ENCODE measurements at places on chromosomes 11 and 22.

DNA sequence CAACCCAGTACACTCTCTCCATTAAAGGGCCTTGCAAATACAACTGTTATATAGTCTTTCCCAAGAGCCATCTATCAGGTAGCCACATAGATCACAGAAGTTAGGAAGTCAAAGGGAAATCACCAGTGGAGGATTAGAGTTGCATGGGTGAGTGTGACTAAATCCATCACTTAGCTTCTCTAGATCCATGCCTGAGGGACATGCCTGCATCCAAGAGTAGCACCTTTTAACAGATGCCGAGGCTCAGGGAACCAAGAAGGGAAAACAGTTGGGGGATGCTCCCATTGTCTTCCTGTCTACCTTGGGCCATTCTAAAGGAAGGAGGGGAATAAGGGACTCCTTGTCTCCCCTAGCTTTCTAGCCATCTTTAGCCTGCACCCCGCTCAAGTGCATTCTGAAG is 77.9 kb downstream of the XRRA1 start:
- DNase-seq = no peak

- no peak for DNase-seq
Measured at GRCh38 chr11:64868904-64869570, 9.4 kb downstream of the EHD1 start.

- DNase-seq = no peak
Measured at GRCh38 chr11:110349138-110349996, 53.0 kb upstream of the RDX start.

DNA sequence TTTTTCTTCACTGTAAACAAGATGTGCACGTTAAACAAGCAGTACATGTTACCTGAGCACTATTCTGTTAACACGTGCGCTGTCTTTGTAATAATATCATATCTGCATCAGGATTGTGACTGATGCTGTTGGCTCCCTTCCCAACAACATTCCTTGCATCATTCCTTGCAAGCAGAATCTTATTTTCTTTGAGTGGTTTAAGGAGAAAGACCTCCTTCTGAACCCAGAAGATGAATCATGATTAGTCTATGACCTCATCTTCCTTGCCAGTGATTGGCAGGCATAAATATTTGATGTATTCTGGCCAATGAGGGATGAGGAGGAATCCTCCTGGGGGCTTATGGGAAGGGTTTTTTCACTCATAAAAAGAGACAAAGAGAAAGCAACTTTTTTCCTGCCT is 46.2 kb downstream of the C11orf71 start:
- DNase-seq = no peak

DNA sequence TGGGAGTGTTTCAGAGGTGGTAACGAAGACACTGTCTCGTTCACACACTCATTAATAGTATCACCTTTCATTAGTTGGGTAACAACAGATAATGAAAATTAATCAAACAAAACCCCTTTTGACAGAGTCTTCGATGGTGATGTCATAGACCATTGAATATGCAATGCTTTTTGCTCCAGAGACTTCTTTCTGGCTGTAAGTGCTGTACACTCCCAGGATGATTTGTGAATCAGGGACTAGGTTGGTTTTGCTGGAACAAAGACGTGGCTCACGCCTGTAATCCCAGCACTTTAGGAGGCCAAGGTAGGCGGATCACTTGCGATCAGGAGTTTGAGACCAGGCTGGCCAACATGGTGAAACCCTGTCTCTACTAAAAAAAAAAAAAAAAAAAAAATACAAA is 9.5 kb upstream of the RASSF10 start:
- no peak for DNase-seq

DNA sequence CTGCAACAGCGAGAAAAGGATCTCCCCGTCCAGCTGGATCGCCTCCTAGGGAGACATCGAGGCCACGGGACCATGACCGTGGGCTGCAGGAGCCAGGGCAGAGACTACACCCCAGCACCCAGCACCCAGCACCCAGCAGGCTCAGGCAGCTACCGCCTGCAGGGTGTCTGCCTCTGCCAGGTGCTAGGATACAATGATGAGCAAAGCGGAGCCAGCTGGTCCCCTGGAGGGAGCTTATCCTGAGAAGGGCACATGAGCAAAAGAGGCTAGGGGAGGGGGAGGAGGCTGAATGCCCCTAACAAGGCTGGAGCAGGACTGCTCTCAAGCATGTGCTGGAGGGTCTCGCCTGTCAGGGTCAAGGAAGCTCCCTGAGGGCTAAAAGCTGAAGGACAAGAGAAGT is 4.8 kb upstream of the CASTOR1 start:
- no peak for DNase-seq

- no peak for DNase-seq
Measured at GRCh38 chr22:45743687-45744086, 72.1 kb downstream of the ATXN10 start.

GRCh38 chr11:43712676-43713075 is 32.1 kb downstream of the HSD17B12 start:
- DNase-seq = no peak

DNA sequence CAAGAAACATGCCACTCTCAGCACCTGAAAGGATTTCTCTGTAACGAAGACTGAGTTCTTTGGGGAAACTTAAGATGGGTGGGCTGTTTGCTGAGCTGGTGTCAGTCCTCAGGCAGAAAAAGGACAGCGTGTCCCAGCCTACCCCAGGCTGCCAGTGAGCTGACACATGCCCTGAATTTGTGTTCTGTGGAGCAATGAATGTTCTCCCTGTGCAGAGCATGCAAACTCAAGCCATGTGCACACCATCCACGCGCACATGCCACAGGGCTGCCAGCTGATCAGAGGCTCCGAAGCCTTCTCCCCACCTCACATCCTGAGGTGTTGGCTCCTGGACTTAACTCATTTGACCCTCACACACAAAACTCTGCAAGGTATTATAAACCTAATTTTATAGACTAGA is 104.9 kb downstream of the KCNC1 start:
- DNase-seq = no peak

GRCh38 chr11:64247729-64248531 is 1.2 kb upstream of the PPP1R14B start:
- no peak for DNase-seq

DNA sequence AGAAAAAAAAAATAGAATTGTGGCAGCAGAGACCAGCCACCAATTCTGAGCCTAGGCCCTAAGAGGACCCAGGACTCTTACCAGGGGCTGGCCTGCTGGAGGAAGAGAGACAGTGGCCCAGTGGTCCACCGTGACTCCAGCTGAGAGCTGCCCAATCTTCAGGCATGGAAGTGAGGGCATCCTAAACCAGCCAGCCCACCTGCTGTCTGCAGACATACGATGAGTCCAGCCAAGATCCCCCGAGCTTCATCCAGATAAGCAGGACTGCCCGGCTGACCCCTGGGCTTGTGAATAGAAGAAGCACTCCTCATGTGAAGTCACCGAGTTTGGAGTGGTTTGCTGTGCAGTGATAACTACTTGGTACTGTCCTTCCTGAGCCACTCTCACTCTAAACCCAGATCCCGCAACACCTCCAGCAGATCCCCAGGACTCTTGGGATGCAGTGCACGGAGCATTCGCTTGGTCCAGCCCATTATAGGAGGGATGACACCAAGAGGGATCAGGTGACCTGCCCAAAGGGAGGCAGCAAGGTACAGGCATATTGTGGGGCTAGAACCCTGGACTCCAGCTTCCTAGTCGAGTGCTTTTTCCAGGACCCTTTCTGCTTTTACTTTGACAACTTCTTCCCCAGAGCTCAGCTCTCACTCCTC is 41.7 kb upstream of the FGF3 start:
- DNase-seq = no peak

DNA sequence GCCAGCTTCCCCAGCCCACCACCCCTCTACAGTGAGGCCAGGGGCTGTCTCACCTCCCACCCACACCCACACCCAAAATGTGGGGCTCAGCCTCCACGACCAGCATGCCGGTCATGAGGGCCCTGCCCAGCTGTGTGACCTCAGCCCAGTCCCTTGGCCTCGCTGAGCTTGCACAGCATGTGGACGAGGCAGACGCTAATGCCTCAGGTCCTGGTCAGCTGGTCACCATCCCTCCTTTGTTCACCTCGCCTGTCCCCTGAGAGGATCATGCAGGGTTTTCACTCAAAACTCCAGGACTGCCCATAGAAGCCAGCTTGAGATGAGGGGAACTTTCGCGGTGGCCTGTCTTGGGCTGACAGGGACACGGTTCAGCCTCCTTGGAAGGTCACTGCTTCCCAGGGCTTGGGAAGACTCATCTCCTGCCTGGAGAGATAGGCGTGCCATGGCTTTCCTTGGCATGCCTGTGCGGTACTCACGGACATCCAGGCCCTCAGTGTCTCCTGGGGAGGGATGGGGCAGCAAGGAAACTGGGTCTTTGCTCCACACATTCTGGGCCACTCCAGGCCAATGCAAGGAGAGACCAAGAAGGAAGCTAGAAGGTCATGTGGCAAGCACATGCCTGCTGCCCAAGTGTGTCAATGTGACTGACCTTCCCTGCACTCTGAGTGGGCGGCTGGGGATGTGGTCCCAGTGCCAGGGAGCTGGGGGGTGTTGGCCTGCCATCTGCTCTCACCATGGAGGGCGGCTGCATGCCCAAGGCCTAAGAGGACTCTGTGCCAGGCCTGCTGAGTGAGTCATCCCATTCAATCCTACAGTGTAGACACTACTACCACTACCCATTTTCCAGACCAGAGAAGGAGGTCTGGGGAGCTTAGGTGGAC is 3.2 kb upstream of the RTN4R start:
- no peak for DNase-seq

DNA sequence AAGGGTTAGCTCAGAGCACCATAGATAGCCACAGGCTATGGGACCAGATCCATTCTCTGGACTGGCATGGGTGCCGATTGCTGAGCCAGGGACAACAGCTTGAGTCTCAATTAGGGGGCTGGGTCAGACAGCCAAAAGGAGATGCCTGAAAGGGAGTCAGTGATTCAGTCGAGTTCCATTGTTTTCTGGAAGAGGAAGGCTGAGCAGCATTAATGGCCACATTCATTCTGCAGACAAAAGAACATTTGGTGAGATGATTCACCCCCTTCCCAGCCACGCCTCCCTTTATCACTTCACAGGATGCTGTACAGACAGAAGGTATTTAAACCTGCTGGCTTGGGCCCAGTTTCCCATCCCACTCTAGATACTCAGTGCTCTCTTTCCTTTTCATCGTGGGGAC is 131.9 kb downstream of the ADAMTS15 start:
- DNase-seq = no peak

DNA sequence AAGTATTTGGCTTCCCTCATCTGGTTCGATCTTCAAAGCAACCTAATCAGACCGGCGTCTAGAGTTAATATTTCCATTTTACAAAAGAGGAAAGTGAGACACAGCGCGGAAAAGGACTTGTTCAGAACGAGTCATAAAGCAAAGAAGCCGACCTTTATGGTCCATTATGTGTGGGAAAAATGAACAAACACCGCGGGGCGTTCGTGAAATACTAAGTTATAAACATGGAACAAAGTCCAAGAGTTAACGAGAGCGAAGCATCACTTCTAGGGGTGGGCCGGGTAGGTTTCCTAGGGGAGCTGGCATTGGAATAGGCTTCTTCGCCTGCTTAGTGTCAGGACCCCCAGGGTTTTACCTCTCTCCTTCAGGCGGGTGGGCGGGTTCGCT is 575 bp downstream of the DUSP18 start:
- DNase-seq = no peak

DNA sequence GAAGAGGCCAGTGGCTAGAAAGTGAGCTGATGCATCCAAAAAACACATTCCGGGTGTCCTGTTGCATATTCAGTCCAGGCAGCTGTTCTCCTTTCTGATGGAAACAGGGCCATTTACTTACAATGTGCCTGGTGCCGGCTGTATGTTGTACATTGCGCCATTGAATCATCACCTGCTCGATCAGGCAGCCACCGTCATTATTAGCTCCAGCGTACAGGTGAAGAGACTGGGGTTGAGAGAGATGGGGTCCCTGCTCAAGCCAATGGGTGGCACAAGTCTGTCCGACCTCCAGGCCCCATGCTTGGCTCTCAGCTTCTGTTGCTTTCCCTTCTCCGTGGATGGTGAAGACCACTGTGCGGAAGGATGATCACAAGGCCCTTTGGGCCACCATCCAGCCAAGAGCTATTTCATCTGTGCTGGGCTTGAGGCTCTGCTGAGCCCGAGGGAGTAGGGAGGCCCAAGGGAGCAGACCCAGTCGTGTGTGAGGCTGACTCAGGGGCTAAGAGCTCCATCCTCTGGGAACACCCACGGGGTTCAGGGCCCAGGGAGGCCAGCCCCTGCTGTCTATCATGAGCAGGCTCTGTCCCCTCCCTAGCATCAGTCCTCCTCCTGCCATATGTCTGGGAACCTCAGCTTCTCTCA is 20.7 kb upstream of the EMID1 start:
- DNase-seq = no peak

- no peak for DNase-seq
Measured at GRCh38 chr11:103279821-103280220, 170.6 kb downstream of the DYNC2H1 start.

GRCh38 chr11:10108915-10109680 is 184.9 kb downstream of the SBF2 start:
- DNase-seq = no peak

All from stimulated activated CD8-positive, alpha-beta memory T cell treated with anti-CD3 and anti-CD28 coated beads, Interleukin-4, amount 100 ng/mL, for 4 hours (primary cell).